ENCODE measurements at places on chromosomes 13 and 19.
A peak's percentile ranks its signal among the peaks of the same experiment; 100 is the strongest.

- no peak for DNase-seq
These were observed 85.6 kb upstream of the RXFP2 start for GRCh38 chr13:31653730-31654129.

GRCh38 chr19:3443840-3444694, 36.3 kb downstream of the SMIM24 start:
- no peak for DNase-seq

- no peak for DNase-seq
These were observed 72.3 kb downstream of the KCTD12 start for GRCh38 chr13:76813891-76814290.

DNA sequence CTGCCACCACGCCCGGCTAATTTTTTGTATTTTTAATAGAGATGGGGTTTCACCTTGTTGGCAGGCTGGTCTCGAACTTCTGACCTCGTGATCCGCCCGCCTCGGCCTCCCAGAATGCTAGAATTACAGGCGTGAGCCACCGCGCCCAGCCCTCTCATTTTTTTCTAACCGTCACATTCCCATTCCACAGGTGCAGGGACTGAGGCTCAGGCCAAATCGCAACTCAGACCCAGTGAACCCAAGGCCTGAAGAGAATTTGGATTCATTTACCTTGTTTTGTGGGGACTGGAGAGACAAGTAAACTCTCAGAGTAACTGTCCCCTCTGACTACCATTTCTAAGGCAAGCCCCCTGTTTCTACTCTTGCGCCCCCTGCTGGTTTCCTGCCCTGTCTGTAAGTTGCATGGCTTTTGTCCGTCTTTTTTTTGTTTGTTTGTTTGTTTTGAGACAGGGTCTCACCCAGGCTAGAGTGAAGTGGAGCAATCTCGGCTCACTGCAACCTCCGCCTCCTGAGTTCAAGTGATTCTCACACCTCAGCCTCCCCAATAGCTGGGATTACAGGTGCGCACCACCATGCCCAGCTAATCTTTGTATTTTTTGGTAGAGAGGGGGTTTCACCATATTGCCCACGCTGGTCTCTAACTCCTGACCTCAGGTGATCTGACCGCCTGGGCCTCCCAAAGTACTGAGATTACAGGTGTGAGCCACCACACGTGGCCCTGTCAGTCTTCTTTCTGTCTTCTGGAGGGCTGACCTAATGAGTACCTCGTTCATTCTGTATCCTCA, 2.3 kb upstream of the STRN4 start:
- peak; percentile 67 for DNase-seq

Measured in AG08395 (cell line).